ENCODE measurements at places on chromosomes 12 and 14.

- no peak for DNase-seq
Observed at GRCh38 chr12:79678306-79678705, 12.5 kb downstream of the PAWR start.

GRCh38 chr12:6667559-6668210 lies 4.8 kb upstream of the ING4 start:
- DNase-seq: no peak

DNA sequence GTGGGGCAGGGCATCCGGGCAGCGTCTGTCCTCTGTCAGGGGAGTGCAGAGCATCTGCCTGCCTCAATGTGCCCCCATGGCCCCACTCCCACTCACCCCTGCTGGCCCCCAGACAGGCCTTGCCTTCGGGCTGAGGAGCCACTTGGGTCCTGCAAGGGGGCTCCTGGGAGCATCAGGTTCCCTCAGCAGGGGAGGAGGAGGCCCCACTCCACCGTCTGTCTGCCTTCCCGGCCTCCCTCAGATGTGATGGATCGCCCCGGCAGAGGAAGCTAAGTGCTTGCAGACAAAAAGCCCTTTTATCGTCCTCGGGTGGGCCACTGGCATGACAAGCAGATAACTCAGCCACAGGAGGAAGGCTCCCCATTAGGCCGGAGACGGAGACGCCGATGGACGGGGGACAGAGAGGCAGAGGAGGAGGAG lies 35.1 kb downstream of the NCOR2 start:
- no peak for DNase-seq

DNA sequence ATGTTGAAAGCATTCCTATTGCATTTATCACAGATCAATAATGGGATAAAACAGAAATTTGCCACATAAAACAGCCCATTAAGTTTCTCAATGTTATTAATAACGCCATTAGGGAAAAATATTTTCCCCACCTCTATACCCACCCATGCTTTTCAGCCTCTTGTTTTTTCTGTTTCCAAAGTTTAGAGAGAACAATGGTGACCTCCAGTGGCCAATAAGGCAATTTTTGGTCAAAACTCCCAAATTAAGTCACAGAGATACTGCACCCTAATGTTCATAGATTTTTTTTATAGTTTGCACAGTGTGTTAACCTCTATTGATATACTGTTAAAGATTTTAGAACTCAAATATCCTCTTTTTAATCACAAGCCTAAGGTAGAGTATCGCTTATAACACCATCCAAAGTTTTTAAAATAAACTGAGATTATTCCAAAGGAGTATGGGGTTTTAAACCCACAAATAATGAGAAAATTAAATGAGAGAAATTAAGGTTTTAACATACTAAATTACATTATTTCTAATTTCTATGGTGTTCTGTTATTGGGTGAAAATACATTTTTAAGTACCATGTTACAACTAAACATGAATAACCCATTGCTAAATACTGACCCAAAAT lies 184.7 kb upstream of the DCN start:
- DNase-seq: no peak

DNA sequence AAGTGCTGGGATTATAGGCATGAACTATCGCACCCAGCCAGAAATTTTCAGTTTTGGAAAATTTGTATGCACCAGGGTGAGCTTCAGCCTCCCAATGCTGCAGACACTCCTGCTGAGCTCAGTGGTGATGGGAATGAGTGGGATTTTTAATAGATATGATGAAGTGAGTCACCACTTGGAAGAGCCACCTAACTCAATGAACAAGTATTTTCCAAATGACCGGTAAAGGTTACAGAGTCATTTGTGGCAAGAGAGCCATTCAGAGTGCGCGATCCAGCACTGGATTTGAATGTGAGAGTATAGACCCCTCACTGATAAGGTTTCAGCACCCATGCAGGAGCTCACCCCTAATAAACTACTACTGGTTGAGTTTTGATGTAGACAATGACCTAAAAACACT lies 100.7 kb downstream of the PPP2R5C start:
- DNase-seq: no peak

GRCh38 chr12:47995981-47996401 lies 8.3 kb downstream of the COL2A1 start:
- DNase-seq: no peak

DNA sequence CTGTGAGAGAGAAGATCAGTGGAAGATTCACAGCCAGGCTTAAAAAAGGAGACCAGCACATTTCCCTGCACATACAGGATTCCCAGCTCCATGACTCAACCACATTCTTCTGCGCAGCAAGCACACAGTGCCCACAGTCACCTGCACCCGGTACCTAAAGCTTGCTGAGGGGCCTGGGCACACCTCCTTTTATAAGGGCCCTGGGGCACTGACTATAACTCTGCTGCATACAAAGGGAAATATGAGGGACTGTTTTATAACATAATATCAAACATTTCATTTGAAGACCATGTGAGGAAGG lies 322.9 kb downstream of the DAD1 start:
- no peak for DNase-seq

GRCh38 chr12:57518176-57518919 lies 2.0 kb downstream of the DDIT3 start:
- no peak for DNase-seq

DNA sequence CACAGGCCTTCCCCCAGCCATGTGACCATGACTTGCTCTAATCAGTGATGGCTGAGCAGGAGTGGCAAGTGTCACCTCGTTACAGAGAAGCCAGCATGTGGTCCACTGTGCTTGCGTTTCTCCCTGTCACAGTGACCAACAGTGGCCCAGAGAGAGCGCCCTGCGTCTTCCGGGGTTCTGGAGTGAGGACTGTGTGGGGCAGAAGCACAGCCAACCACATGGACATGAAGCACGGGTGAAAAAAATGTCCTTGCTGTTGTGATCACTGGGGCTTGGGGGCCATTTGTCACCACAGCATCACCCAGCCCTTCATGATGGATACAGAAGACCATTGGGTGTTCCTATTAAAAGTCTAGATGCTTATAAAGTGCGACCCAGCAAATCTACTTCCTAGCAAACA lies 174.6 kb upstream of the C14orf180 start:
- no peak for DNase-seq
